Stimulated activated CD8-positive, alpha-beta memory T cell treated with anti-CD3 and anti-CD28 coated beads, Interleukin-4, amount 100 ng/mL, for 1 hour (primary cell): ENCODE measurements at places on chromosomes 6 and 20.
A peak's percentile ranks its signal among the peaks of the same experiment; 100 is the strongest.

GRCh38 chr6:130240232-130240631, 17.5 kb upstream of the SAMD3 start:
- no peak for DNase-seq

- DNase-seq: no peak
Measured at GRCh38 chr6:45843848-45844521, 171.7 kb downstream of the CLIC5 start.

GRCh38 chr20:13220194-13220903, 725 bp upstream of the ISM1 start:
- DNase-seq: no peak

DNA sequence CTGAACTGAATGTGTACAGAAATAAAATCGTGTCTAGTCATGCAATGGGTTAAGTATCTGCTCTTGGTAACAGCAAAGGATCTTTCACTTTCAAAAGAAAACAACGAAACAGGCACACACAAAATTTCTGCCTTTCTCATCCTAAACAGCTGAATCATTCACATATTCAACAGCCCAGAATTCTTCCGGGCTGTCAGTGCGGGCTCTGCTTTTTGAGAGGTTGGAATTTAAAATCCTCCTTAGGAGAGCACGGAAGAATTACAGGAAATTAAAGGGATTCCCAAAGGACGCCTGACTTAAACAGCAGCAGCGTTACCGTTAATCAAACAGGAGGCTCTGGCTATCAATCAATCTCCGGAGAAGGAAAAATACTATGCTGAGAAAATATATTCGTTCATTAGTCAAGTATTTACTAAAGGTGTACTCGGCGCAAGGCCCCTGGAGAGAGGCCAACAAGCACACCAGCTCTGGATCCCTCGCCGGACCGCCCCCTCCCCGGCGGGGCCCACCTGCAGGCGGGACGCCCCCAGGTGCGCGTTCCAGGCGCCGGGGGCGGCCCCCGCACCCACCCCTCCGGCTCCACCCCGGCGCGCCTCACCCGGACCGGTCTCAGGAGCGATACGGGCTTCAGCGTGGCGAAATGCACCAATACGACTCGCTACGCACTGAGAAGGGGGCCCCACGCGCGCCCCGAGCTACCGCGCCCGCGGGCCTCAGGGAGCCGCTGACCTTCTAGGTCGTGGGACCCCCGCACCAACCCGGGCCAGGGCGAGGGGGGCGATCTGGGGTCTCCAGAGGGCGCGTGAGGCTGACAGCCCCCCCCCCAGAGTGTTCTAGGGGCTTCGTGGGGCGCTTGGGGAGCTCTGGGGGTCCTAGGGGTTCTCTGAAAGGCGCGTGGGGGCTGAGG, 1.0 kb downstream of the NAPB start:
- peak; percentile 16 for DNase-seq

DNA sequence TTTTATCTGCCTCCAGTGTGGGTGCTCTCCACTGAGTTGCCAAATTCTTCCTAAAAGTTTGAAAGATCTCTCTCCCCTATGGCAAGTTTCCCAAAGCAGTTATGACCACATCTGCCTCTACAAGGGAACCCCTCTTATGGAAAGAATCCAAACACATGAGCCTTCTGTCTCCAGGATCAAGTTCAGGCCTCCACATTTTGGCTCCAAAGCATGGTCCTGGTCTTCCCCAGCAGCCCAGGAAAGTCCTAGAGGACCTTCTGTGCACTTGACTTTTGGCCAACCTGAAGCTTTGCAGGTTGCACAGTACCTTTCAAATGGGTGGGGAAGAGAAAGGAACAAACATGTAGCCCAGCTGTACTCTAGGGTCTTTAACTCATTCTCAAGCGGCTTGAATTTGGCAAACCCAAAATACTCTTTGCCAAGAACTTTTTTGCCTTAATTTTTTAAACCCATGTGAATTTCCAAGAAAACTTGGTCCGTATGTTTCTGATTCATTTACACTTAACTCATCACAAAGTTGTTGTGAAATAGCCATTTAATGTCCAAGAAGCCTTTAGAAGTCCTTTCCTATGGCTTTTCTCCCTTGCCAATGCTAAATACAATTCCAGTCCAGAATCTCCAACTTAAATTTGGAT, 240.1 kb upstream of the TBX18 start:
- no peak for DNase-seq

DNA sequence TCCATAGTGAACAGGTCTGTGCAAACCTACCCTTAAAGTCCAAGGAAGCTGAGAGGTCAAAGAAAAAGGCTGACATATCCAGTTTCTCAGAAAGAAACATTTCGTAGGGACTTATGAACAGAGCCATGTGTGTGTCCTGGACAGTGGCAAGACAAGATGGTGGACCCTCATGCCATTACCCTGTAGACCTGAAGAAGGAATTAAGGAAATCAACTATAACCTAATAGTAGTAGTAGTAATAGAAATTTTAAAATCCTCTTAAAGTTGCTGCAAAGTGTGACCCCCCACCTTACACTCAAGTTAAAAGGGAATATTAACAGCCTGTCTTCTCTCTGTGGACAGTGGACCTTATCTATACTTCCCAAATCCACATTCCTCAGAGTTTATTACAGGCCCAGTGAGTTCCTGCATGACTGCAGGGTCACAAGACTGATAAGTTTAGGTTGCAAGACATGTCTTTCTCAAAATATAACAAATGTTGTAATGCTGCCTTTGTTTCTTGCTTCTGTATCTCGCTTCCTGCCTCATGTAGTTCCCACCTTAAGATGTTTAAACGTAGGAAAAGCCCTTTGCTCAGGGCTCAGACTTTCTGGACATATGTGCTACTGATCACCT, 10.6 kb downstream of the IL22RA2 start:
- no peak for DNase-seq

DNA sequence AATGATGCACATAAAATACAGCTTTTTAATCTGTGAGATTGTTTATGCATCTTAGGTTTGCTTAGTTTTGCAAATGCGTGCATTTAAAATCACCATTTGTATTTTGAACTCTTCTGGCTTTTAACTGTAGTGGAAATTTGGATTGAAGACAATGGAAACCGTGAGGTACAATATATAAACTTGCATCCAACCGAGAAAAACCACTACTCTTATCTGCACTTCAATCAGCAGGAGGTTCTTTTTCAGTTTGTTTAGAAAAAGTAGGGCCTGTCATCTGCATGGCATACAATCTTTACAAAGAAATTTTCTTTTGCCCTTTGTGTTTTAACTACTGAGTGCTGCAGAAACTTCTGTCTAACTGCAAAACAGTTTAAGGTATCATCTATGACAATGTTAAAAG, 132.8 kb downstream of the LAMA2 start:
- no peak for DNase-seq

GRCh38 chr6:157982563-157983405, 1.1 kb downstream of the SYNJ2 start:
- DNase-seq: no peak

DNA sequence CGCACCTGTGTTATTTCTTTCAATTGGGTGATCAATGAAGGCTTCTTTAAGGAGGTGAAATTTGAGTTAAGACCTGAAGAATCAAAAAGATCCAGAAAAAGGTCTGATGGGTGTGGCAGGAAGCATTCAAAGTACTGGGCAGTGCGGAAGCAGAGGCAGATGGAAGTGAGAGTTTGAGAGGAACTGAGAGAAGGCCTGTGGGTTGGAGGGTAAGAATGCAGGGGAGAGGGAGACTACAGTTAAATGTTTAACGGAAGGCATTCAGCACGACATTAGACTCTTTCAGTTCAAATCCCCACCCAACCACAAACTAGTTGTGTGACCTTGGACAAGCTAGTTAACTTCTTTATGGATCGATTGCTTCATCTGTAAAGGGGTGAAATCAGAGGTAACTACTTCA, 50.5 kb upstream of the GCM1 start:
- no peak for DNase-seq

- no peak for DNase-seq
Measured at GRCh38 chr6:56946368-56946767, 8.5 kb upstream of the BEND6 start.

DNA sequence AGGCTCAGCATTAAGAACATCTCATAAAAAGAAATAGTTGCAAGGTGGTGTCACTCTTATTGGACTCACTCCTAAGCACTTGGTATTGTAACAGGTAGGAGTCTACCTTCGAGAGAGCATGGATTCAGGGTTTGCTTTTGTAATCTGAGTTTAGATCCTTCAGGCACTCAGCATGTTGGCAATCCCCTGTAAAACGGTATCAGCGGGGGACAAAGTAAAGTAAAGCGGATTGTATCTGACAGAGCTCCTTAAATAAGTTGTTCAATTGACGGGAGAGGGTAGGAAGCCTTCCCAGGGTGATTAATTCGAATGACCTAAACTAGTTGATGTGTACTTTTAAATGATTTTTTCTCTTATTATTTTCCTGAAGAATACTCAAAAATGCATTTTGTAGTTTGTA, 869.8 kb upstream of the EPHA7 start:
- no peak for DNase-seq

DNA sequence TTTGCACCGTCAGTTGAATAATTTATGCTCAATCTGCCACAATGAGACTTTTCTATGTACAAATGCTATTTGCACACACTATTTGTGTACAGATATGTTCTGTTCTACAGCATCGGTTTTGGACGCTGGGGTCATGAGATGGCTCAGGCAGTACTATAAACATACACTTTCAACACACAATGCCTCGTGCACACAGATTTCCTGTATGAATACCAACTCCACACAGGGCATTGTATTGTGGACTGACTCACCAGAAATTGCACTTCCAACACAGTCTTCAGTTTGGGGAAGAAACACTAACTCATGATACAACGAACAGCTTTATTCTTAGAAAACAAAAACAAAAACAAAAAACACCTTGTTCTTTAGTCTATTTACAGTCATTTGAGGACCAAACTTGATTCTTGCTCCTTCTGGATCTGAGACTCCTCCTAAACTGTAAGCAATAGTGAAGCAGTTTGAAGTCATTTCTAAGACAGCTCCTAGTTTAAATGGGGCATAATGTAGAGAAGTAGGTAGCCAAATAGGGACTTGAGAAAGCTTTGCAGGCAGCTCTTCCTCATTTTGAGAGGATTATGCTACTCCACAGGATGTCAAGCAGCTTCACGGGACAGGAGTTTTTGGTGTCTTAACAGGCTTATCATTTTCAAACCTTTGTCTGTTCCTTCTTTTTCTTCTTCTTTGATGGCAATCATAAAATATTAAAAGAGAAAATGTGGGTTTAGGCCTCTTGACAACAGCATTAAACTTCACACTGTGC, 33.7 kb downstream of the GJA10 start:
- DNase-seq: no peak

DNA sequence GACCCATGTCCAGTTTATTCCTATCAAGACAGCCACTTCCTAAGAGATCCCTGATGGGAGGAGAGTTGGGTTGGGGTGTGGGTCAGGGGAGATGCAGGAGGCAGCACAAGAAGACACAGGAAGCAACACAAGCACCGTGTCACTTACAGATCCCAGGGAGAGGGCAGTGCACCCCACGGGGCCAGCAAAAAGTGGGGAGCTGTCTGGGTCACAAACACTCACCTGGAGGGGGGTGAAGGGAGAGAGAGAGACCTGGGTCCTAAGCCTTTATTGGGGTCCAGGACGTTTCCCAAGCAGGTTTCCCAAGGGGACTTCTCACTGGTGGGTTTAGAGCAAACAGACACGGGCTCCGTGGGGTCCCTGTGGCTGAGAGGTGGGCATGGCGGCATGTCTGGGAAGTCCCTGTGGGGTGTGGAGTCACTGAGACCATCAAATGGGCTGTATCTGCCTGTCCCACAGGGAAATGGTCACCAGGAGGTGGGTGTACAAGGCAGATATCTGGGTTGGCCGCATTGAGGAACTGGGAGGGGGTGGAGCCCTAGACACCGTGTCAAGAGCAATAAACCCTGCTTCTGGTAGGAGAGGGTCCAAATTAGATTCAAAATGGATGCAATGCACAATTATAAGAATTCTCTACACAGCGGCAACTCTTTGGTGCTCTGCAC, 1.6 kb upstream of the CD93 start:
- no peak for DNase-seq

DNA sequence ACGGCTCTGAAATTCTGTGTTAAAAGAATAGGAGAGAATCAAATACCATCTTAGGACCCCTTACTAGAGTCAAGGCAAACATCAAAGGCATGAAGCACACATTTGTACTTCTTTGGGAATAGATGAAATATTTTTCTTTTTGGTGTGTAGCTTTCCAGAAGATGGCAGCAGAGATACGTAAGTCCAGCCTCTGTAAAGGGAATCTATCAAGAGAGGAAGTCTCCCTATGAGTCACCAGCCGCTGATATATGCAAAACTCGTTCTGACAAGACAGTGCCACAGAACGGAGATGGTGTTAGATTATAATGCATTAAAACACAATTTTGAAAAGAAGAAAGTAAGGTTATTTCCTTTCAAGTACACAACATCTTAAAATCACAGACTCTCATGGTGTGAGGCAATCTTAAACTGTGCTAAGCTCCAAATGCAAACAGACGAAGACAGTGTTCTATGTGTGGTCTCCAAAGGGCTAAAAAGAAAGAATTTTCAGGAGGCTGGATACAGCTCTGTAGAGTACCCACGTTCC, 120.0 kb upstream of the AGPAT4 start:
- DNase-seq: no peak

DNA sequence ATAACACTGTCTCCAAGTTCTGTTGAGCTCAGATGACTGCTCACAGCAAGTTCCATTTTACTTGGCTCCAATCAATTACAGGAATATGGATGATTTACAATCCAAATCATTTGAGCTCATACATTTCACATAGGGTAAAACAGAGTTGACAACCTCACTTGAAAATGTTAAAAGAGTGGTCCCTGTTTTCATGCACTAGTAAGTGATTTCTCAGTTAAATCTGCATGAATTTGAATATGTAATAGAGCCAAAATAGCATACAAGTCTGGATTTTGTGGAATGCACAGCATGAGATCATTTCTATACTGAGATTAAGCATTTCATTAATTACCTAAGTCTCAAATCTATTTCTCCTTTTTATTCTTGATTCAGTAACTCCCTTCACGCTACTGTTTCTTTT, 217.6 kb downstream of the SIM1 start:
- DNase-seq: no peak

- DNase-seq: no peak
Measured at GRCh38 chr6:134347885-134348805, 30.2 kb upstream of the SGK1 start.

DNA sequence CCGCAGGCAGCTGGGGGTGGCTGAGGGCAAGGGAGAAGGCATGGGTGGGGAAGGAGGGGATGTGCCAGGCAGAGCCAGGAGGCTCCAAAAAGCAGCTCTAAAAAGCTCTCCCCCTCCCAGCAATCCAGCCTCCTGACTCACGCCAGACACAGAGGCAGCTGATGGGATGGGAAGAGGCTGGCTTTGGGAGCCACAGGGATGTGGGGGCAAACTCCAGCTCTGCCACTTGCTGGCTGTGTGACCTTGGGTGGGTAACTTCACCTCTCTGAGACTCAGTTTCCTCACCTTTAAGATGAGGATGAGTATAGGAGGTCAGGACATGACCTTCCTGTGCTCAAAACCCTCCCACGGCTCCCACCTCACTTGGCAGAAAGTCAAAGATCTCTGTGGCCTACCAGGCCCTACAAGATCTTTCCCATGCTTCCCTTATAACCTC, 148.9 kb downstream of the CEBPB start:
- DNase-seq: no peak

GRCh38 chr20:57079031-57080005, 187.1 kb downstream of the BMP7 start:
- DNase-seq: no peak

GRCh38 chr20:21272279-21272678, 30.9 kb upstream of the XRN2 start:
- no peak for DNase-seq

GRCh38 chr20:54620611-54621010, 145.2 kb downstream of the DOK5 start:
- no peak for DNase-seq
